Panc1 (cell line): ENCODE measurements at places on chromosomes 3 and 15. TPM values are rescaled to one million over a fixed set of nuclear protein-coding genes. Genes with fewer than 3 reads are reported as not detected.

AP3S2 gene
- 24.6 TPM for total RNA-seq

DNA sequence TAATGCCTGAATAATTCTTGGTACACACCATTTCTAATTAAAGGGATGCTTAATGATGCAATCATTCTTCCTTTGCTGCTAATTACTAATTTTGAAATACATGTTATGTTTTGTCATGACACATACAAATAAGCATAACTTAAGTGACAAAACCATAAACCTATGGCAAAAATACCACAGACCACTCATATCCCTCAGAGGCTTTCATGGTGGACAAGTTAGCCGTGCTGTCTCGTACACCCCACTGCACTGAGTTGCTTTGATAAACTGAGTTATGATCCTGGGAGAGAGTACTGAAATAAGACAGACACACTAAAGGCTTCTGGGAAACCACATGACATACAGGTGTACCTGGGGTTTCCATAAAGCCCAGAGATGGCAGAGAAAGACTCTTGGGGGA is 913.8 kb downstream of the FHIT start:
- no peak for DNase-seq
- no peaks in the 10 kb centered on the region for H3K4me1 ChIP-seq
- no peak overlapping the region for H3K27ac ChIP-seq
- no peaks in the 10 kb centered on the region for H3K36me3 ChIP-seq
- no peak overlapping the region for H3K4me3 ChIP-seq
- H3K27me3 ChIP-seq: no peaks in the 10 kb centered on the region

GRCh38 chr3:90080988-90081387 is 973.6 kb downstream of the EPHA3 start:
- no peak overlapping the region for H3K27ac ChIP-seq
- DNase-seq: no peak
- no peaks in the 10 kb centered on the region for H3K36me3 ChIP-seq

GRCh38 chr3:114878114-114878839 is 268.8 kb downstream of the ZBTB20 start:
- H3K27ac ChIP-seq: no peak overlapping the region
- H3K4me1 ChIP-seq: no peaks in the 10 kb centered on the region
- H3K36me3 ChIP-seq: no peaks in the 10 kb centered on the region
- no peak overlapping the region for H3K4me3 ChIP-seq
- no peaks in the 10 kb centered on the region for H3K27me3 ChIP-seq

DNA sequence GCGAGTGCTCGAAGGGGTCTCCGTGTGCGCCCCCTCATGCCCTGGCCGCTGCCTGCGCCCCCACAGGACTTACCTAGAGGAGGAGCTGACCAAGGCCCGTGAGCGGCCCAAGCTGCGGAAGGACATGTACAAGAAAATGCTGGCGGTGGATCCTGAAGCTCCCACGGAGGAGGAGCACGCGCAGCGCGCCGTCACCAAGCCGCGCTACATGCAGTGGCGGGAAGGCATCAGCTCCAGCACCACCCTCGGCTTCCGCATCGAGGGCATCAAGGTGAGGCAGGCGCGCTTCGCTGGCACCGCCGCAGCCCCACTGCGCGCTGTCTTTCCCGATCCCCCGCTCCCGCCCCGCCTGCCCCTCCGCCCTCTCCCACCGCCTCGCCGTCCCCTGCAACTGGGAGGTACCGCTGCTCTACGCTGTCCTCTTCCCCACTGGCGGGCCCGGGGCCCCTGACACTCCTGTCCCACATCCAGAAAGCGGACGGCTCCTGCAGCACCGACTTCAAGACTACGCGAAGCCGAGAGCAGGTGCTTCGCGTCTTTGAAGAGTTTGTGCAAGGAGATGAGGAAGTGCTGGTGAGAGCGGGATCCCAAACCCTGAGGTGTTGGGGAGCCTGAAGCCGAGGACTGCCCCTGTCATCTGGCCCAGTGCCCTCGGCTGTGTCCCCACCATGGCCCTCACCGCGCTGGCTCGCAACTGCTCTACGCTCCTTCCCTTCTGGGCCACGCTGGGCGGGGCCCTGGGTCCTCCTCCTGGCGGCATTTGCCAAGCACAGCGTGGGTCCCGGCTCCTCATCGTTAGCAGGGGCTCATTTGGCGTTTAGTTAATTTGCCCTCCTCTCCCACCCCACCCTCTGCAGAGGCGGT is 8.5 kb downstream of the ITPKA start:
- no peak for DNase-seq
- no peaks in the 10 kb centered on the region for H3K4me1 ChIP-seq
- no peak overlapping the region for H3K27ac ChIP-seq
- no peaks in the 10 kb centered on the region for H3K27me3 ChIP-seq
